ENCODE measurements at places on chromosomes 6 and 20.
A peak's percentile ranks its signal among the peaks of the same experiment; 100 is the strongest.

- DNase-seq: no peak
Measured at GRCh38 chr6:159169557-159170332, 545 bp downstream of the FNDC1 start.

- DNase-seq: no peak
Measured at GRCh38 chr6:148226284-148226683, 116.4 kb upstream of the SASH1 start.

- peak; percentile 23 for DNase-seq
Measured at GRCh38 chr20:2006452-2007361, 12.8 kb upstream of the PDYN start.

- DNase-seq: no peak
Measured at GRCh38 chr20:10531848-10532247, 96.7 kb downstream of the SLX4IP start.

Measured in CD8-positive, alpha-beta T cell (primary cell).